ENCODE measurements at places on chromosomes 2 and 18.

- no peak for DNase-seq
Measured at GRCh38 chr2:110863726-110864125, 131.4 kb downstream of the ACOXL start.

GRCh38 chr18:34159691-34160185 is 65.0 kb downstream of the NOL4 start:
- DNase-seq: no peak

GRCh38 chr2:99471654-99472599 is 17.9 kb downstream of the REV1 start:
- DNase-seq: no peak

DNA sequence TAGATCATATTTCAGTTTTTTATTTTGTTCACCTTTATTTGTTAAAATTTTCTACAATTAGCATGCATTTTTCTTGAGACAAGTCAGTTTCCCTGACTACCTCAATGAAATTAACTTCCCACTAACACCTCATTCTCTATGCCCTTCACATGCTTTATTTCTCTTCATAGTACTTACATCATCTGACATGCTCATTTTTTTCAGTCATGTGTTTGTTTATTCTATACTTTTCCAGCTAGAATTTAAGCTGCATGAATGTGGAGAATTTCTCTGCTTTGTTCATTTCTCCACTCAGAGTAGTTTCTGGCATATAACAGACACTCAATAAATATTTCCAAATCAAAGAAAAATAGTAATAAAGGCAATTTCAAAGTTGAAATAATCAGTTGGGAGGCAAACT is 78.9 kb upstream of the SCN7A start:
- no peak for DNase-seq

GRCh38 chr2:134002391-134002790 is 251.5 kb upstream of the MGAT5 start:
- no peak for DNase-seq

DNA sequence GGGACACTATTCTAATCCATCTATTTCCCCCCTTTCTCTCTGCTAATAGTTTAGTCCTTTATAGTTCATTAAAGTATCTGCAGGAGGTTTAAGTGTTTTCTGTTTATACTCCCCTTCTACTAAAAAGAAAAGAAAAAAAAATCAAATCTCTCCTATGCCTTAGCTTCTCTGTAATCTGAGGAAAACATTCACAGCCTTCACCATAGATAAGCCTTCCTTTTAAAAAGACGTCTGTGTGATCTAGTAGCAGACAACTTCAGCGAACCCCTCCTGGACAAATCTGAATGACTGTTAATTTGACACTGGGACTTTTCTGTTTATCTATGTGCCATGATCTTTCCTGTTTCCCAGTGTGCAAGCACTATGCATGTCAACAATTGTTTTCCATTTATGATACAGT is 70.4 kb upstream of the CDH19 start:
- DNase-seq: no peak

GRCh38 chr2:239778042-239778851 is 246.9 kb downstream of the NDUFA10 start:
- no peak for DNase-seq

Data from GM12865 (cell line).